ENCODE measurements at places on chromosomes 7 and 10. TPM values are rescaled to one million over a fixed set of nuclear protein-coding genes. Genes with fewer than 3 reads are reported as not detected.

GRCh38 chr7:35875292-35875691, 74.4 kb downstream of the SEPTIN7 start:
- H3K36me3 ChIP-seq: peaks cover 13% of the 10 kb centered on the region
- H3K27me3 ChIP-seq: no peaks in the 10 kb centered on the region
- H3K27ac ChIP-seq: no peak overlapping the region
- DNase-seq: no peak
- H3K4me1 ChIP-seq: no peaks in the 10 kb centered on the region

- DNase-seq: no peak
- H3K4me3 ChIP-seq: no peak overlapping the region
- H3K4me1 ChIP-seq: peaks cover 16% of the 10 kb centered on the region
- H3K27me3 ChIP-seq: no peaks in the 10 kb centered on the region
- H3K27ac ChIP-seq: no peak overlapping the region
- no peaks in the 10 kb centered on the region for H3K36me3 ChIP-seq
Measured at GRCh38 chr7:112009081-112009480, 197.1 kb downstream of the DOCK4 start.

GRCh38 chr7:42693722-42694121, 218.1 kb downstream of the C7orf25 start:
- H3K27me3 ChIP-seq: no peaks in the 10 kb centered on the region
- no peaks in the 10 kb centered on the region for H3K36me3 ChIP-seq
- no peak for DNase-seq
- no peak overlapping the region for H3K27ac ChIP-seq
- no peak overlapping the region for H3K4me3 ChIP-seq
- H3K4me1 ChIP-seq: no peaks in the 10 kb centered on the region

DNA sequence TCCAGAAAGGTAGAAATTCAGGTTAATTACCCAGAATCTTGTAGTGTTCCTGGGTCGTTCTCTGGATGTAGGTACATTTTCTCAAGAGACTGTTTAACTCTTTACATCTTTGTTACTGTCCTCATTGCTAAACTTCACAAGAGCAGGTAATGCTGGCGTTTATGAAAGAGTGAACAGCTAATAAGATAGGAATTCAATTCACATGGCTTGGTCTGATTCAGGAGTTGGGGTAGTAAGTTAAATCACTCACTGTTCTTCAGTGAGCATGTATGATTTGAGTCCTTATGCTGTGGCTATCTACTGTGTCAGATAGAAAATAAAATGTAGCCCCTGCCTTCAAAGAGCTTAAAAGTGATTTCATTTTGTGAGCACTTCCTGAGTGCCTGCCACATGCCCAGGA, 480.0 kb downstream of the LRMDA start:
- DNase-seq: no peak
- H3K27ac ChIP-seq: no peak overlapping the region
- no peaks in the 10 kb centered on the region for H3K4me1 ChIP-seq
- no peaks in the 10 kb centered on the region for H3K27me3 ChIP-seq
- no peak overlapping the region for H3K4me3 ChIP-seq

- H3K36me3 ChIP-seq: peaks cover 72% of the 10 kb centered on the region
- H3K4me1 ChIP-seq: no peaks in the 10 kb centered on the region
- DNase-seq: no peak
- H3K27me3 ChIP-seq: no peaks in the 10 kb centered on the region
- no peak overlapping the region for H3K27ac ChIP-seq
- H3K4me3 ChIP-seq: no peak overlapping the region
Measured at GRCh38 chr7:158759749-158760444, 55.3 kb upstream of the NCAPG2 start.

Gene PSD
- 3.5 TPM for total RNA-seq

Gene ETV1
- 110 TPM for total RNA-seq

All from upper lobe of right lung (tissue), 1 donor.